ENCODE measurements at places on chromosomes 6 and 20.

GRCh38 chr6:106805771-106806170, 168.8 kb downstream of the CD24 start:
- no peak for DNase-seq

- peak; percentile 83 for DNase-seq
These were observed 42.6 kb upstream of the ENPP1 start for GRCh38 chr6:131765081-131765803.

DNA sequence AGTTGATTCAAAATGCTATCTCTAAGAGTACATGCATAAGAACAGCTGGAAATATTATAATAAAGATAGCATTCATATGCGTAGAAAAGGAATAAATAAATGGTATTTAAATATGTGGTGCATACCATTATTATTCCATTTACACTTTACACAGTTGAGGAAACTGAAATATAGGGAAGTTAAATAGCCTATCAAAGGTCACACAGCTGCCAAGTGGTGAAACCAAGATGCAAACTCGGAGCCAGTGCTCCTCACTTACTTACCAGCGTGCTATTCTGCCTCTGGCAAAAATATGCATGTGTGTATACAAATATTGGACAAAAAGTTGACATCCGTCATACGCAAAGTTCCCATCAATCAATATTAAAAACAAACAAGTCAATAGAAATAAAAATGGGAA, 22.3 kb upstream of the ANKEF1 start:
- DNase-seq, result no peak

- DNase-seq, result no peak
These were observed 833.4 kb upstream of the MAP3K7 start for GRCh38 chr6:91420243-91420642.

- DNase-seq, result peak; percentile 74
These were observed 4.3 kb upstream of the AKIRIN2 start for GRCh38 chr6:87706187-87706966.

DNA sequence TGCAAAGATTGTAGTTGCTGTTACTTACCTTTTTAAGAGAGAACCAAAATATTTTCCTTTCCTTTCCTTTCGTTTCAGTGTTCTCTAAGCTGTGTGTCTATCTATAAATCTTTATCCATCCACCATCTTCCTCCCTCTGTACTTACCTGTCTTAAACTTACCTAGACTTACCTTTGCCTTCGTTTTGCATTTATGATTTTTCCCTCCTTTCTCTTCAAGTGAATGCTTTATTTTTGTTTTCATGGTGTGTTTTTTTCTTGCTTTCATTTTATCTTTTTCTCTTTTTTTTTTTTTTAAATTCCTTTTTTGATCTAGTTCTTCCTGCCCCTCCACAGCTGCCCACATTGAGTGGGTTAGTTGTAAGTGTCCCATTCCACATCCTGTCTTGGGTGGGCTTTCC, 26.2 kb downstream of the ARID1B start:
- DNase-seq, result no peak

DNA sequence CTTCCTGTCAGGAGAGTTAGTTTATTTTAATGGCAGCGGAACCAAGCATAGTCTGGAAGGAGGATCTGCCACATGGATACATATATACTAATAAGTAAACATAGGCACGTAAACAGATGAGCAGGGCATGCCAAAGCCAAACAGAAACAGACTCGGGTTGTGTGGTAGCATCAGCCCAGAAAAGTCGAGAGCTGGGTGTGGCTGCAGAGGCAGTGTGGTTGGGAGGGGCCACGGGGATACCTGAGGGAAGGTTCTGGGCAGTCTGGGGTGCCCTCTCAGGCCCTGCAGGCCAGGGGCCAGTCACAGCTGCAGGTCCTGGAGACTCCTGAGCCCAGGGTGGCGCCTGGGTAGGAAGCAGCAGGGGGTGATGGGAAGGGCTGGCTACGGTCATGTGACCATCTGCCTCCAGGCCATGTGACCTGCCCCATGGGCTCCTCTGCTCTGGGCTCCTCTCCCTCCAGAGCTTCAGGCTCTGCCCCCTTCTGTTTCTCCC, 42.8 kb upstream of the MRPS10 start:
- peak; percentile 55 for DNase-seq

DNA sequence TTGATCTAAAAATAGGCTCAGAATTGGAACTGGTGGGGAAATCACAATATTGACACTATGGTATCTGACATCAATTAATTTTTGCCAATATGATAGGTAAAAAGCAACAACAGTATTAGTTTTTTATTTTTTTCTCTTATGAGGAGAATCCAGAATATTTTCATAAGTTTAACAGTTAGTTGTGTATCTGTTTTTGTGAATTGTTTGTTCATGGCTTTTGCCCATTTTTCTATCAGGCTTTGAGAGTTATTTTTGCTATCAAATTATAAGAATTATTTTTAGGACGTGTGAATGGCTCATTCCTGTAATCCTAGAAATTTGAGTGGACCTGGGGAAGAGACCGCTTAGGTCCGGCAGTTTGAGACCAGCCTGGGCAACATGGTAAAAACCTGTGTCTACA, 608.6 kb upstream of the ADGRB3 start:
- DNase-seq, result no peak

DNA sequence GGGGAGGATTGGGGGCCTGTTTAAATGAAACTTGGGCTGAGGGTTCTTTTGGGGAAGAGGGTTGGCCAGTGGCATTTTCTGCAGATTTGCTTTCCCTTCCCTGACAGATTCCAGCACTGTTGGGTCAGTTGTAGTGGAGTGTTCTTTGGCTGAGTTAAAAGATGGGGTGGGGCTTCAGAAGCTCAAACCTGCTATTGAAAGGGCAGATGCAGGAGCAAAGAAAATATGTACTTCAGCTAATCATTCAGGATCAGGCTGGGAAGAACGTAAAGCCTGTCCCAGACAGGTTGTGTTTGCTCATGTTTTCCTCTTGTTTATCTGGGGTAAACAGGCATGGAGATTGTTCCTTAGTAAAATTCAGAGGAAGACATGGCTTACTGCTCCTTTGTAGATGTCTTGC, 2.5 kb downstream of the SASH1 start:
- no peak for DNase-seq

- no peak for DNase-seq
These were observed 5.9 kb downstream of the HLA-A start for GRCh38 chr6:29948277-29948676.

DNA sequence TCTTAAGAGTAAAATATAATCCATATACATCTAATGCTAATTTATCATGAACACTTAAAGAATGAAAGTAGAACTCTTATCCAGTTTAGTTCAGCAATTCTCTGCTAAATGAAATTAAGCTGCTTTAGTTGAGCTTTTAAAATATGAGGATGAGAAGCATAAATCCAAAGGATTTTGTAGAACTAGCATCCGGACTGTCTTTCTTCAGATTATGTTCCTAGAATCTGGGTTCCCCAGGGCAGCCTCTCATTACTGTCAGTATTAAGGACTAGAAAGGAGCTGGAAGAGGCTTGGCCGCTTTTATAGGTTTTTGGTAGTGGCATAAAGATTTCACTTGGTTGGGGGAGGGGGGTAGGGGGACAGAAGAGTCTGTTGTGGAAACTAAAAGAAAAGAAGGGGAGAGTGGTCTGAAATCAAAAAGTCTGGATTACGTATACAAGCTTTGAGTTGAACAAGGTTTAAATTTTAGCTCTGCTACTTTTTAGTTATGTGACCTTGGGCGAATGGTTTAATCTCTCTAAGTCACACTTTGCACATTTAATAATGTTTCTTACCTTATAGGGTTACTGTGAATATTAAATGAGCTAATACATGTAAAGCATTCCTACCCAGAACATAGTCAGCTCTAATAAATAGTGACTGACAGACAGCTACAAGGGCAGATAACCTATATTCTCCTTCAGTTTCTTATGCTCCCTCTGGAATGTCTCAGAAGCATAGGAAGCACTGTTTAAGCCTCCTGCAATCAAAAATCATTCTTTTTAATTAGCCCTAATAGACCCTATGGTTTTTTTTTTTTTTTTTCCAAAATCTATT, 3.7 kb downstream of the SGK1 start:
- no peak for DNase-seq

DNA sequence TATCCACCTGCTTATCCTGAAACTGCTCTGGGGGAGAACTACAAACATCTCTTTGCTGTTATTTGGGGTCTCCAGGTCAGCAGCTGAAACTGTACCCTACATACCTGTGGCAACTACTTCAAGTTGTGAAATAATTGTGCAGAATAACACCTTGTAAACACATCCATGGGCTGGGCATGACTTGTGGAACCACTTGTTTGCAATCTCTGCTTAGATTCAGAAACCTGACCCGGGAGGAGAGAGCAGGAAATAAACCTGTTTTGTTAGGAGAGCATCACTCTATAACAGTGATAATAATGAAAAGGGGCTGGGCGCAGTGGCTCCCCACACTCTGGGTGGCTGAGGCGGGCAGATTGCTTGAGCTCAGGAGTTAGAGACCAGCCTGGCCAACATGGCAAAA, 183.1 kb downstream of the NFATC2 start:
- no peak for DNase-seq

GRCh38 chr6:69584536-69584912, 212.3 kb downstream of the LMBRD1 start:
- no peak for DNase-seq

- peak; percentile 65 for DNase-seq
These were observed 377.7 kb downstream of the BTBD9 start for GRCh38 chr6:38262026-38262425.

- DNase-seq, result no peak
These were observed 29.5 kb downstream of the DACT2 start for GRCh38 chr6:168290095-168290494.

GRCh38 chr6:46491201-46491627, at the start of gene RCAN2:
TSS of gene RCAN2 (minus strand) at chr6:46491449.
- DNase-seq, result peak; percentile 90

DNA sequence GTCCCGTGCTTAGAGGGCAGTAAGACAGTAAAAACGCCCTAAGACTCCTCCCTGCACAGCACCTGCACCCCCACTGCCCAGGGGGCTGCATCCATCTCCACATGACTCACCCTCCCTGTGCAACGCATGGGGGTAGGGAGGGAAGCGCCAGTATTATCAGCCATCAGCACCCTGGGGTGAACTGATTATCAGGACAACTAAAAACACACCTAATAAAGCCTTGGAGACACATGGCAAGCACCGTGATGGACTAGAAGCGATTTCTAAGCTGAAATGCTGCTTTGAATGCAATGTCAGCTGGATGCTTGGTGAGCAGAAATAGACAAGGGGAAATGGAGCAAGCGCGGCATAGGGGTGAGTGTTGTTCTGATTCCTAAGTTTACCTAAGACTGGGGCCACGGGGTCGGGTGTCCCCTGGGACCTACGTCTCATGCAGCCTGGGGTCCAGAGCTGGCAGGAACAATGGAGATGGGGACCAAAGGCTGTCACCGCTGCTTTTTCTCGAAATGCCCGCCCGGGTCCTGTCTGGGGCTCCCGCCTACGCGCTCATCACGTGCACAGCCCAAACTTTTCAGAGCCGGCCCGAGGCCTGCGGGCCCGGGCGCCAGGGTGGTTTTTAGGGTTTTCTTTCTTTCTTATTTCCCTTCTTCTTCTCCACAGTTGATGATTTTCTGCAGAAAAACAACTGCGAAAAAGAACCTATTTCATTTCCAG, 702 bp upstream of the TNFAIP3 start:
- DNase-seq, result no peak

- DNase-seq, result no peak
These were observed 421.1 kb downstream of the QKI start for GRCh38 chr6:163835439-163836171.

- DNase-seq, result peak; percentile 42
These were observed 226.5 kb downstream of the BTBD9 start for GRCh38 chr6:38413102-38413800.

- DNase-seq, result peak; percentile 79
These were observed 61.1 kb upstream of the SLC22A16 start for GRCh38 chr6:110537208-110538123.

DNA sequence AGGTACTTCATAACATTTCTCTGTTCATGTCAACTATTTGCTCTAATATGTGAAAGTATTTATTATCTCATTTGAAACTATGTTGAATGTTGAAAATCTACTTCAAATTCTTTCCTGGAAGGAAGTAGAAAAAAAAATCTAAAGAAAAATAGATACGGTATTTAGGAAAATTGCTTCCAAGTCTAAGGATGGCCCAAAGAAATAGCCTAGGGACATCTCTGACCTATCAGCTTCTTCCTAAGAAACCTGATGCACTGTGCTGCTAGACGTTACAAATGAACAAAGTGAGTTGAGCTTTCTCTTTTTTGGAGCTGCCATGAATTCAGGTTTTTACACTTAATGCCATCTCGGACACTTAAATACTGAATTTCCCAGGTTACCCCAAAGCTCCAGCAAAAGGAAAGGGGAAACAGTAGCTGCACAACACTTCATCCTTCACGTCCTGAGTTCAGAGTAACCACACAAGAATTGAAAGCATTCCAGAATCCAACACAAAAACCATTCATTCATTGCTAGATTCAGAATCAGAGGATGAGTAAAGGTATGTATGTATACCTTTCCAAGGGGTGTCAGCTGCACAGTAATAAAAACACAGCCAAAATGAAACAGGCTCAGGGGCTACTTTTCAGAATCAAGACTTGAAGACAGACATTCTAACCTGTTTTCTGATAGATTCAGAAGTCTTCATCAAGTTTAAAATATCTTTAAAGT, 7.9 kb downstream of the RMND1 start:
- DNase-seq, result no peak

DNA sequence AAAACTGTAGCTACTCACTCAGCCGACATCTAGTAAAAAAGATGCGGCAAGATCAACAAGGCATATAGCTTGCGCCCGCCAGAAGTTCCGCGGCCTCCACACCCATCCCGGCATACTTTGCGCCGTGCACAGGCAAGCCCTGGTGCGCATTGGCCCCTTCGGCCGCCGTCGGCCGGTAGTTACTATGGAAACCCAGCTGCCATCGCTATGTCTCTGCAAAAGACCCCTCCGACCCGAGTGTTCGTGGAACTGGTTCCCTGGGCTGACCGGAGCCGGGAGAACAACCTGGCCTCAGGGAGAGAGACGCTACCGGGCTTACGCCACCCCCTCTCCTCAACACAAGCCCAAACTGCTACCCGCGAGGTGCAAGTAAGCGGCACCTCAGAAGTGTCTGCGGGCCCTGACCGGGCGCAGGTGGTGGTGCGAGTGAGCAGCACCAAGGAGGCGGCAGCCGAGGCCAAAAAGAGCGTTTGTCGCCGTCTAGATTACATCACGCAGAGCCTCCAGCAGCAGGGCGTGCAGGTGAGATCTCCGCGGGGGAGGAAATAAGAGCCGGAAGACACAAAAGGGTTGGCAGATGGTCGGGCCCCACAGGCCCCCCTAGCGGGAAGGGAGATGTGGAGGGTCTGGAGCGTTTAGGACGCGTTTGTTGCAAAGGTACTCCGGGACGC, at the start of gene IRAK1BP1:
TSS of gene IRAK1BP1 (plus strand) at position 182 of the 671 bp plus-strand sequence. CDS start at position 208, 26 bp downstream.
- peak; percentile 92 for DNase-seq

Data from GM03348 (cell line).